ENCODE measurements at places on chromosomes 3 and 15.

GRCh38 chr15:76078285-76078877 lies 18.6 kb downstream of the TMEM266 start:
- no peak for DNase-seq

DNA sequence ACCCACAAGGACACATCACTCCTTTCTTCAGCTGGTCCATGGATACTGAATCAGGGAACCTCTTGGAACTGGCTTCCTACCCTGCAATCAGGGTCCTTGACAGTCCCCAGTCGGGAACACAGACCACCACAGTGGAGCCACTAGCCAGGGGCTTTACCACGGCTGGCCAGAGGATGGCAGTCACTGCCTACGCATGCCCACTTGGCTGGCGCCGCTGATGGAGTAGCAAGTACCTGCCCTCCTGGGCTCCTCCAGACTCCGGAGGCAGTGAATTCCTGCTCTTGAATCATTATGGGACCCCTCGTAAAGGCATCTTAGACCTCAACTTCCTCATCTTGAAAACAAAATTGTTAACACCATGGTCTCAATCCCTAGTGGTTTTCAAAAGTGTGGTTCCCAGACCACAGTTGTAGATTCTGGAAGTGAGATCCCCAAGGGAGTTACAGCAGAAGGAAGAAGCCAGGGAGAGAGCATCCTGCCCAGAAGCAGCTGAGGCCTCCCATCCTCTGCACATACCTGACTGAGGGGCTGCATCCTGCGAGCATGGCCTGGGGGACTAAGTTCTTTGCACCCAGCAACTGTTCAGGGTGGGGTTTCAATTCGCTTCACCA lies 9.1 kb upstream of the SKIC8 start:
- peak; percentile 72 for DNase-seq

- DNase-seq, result no peak
Observed at GRCh38 chr15:58138106-58138505, at the start of gene AQP9. AQP9 (plus strand) TSS chr15:58138381; CDS start chr15:58138566, 185 bp downstream.

DNA sequence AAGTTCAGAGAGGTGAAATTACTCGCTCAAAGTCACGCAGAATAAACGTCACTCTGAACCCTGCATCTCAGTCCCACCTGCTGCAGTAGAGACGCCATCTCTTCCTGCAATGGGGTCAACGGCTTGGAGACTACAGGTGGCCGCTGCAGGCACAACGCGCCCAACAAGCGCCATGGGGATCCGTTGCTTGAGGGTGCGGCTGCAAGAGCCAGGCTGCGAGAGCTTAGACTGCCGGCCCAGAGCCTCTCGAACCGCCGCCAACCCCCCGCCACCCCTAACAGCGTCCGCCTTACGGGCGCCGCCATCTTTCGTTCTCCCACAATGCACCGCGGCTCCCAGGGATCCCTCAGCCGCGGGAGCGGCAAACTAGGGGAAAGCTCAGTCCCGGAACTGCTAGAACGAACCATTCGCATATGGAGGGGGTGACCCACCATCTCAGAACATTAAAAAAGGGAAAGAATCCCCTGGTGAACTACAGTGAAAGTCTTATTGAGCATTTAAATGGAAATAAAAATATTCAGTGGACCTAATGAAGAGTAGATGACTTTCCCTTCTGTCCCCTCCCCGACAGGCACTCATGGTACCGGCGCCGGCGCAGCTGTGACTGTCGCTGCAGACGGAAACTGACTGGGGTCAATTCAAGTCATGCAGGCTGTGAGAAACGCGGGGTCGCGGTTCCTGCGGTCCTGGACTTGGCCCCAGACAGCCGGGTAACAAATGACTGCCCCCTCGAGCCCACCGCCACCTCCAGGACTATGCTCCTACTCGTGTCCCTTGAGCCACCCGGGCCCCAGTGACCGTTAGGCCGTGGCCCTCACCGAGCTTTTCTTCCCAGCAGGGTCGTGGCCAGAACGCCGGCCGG lies at the start of the genes MRPL46 and MRPS11:
MRPL46 (minus strand) TSS at position 316 of the 862 bp plus-strand sequence; CDS start at position 305, 11 bp downstream.
MRPS11 (plus strand) TSS at position 636 of the 862 bp plus-strand sequence; CDS start at position 646, 10 bp downstream.
- peak; percentile 91 for DNase-seq

- peak; percentile 39 for DNase-seq
Observed at GRCh38 chr3:59772416-59773408, 722.9 kb upstream of the CFAP20DC start.

- DNase-seq, result no peak
Observed at GRCh38 chr3:54217828-54218227, 95.5 kb downstream of the CACNA2D3 start.

- no peak for DNase-seq
Observed at GRCh38 chr3:163929069-163929652, 1149.1 kb downstream of the SI start.

DNA sequence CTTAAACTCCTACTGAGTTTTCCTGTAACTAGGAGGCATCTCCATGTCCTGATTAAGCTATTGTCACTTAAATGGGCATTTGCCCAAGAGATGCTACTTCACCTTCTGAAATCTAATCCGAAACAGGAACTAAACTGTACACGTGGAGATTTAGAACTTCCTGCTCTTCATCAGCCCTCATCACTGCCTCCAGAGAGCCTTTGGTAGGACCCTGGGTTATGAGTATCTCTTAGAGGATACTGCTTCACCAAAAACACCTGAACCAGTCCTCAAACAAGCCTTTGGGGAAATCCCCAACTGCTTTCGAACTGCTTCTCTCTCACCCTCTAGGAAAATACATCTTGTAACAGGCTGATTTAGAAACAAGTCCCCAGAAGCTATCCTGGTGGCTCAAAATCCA lies 320.3 kb downstream of the GAP43 start:
- no peak for DNase-seq

Data from activated naive CD8-positive, alpha-beta T cell treated with anti-CD3 and anti-CD28 coated beads, Interleukin-2, amount 50 U/mL, for 24 hours (primary cell).